ENCODE measurements at places on chromosomes 4 and X. TPM values are rescaled to one million over a fixed set of nuclear protein-coding genes. Genes with fewer than 3 reads are reported as not detected.

EDA2R gene
- 6.5 TPM for total RNA-seq

CLDN34 gene
- not detected for total RNA-seq

DNA sequence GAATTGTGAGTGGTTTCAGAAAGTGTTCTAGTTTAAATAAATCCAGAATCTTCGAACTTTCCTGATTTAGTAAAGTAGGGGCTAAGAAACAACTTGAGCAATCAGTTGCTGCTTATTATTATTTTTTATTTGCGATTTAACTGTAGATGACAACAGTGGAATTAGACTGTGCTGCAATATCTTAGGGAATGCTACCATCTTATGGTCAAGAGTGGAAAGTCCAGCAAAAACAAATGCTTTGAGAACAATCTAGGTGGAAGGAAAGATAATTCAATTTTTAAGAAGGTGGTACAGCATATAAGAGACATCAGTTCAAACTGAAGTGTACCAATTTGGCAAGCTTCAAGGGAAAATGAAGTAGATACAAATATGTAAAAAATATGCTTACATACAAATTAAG lies 73.3 kb downstream of the CYLC1 start:
- ATAC-seq = no peak

GRCh38 chrX:153968754-153969124 lies 2.9 kb downstream of the HCFC1 start:
- no peak for ATAC-seq

DNA sequence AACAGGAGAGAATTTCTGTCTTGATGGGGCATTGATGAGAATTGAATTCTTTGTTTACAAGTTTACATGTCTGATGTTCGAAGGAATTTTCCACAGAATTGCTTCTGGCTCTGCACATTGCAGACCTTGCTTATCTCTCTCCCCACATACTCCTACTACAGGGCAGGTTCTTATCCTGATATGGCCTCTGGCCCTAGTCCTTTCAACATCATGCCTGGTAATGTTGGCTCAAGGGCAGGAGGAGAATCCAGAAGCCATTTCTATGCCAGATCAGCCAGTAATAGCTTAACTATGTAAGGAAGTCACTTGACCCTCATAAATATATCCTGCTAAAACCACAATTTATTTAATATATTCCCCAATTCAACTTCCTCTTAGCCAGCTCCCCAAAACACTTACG lies 24.3 kb upstream of the TSPAN5 start:
- no peak for ATAC-seq

GRCh38 chr4:108649863-108650211 lies 562 bp upstream of the OSTC start:
- peak; percentile 2 for ATAC-seq

- no peak for ATAC-seq
Measured at GRCh38 chrX:129512409-129512808, 10.9 kb downstream of the SMARCA1 start.

- no peak for ATAC-seq
Measured at GRCh38 chr4:115834441-115834840, 721.0 kb upstream of the NDST4 start.

Data from activated T-helper 17 cell treated with anti-CD3 and anti-CD28 coated beads, Interleukin-2, amount 50 U/mL, for 72 hours (primary cell).